ENCODE measurements at places on chromosomes 4 and X. TPM values are rescaled to one million over a fixed set of nuclear protein-coding genes. Genes with fewer than 3 reads are reported as not detected.

ARMCX4 gene
- total RNA-seq = 0.94 TPM

DDX3X gene
- 88.2 TPM for total RNA-seq

CWH43 gene
- total RNA-seq = 14.8 TPM

MSN gene
- 431 TPM for total RNA-seq

PCDH10 gene
- not detected for total RNA-seq

VEGFD gene
- not detected for total RNA-seq

TMEM150C gene
- total RNA-seq = 0.19 TPM

GATA1 gene
- not detected for total RNA-seq

POLN gene
- total RNA-seq = 0.53 TPM

TBX22 gene
- total RNA-seq = not detected

F8A2 gene
- 0.23 TPM for total RNA-seq

IL21 gene
- not detected for total RNA-seq

TMPRSS11E gene
- 0.62 TPM for total RNA-seq

CXCL6 gene
- total RNA-seq = 0.65 TPM

FOXO4 gene
- total RNA-seq = 1.6 TPM

MCTS1 gene
- total RNA-seq = 61.2 TPM

ZCCHC18 gene
- not detected for total RNA-seq

MAGEB2 gene
- total RNA-seq = not detected

CACNA1F gene
- not detected for total RNA-seq

DCHS2 gene
- 0.08 TPM for total RNA-seq

NUP62CL gene
- 3.5 TPM for total RNA-seq

ADGRG4 gene
- total RNA-seq = not detected

FRMPD4 gene
- 0.08 TPM for total RNA-seq

IL1RAPL1 gene
- not detected for total RNA-seq

ENOX2 gene
- total RNA-seq = 12.2 TPM

RENBP gene
- total RNA-seq = not detected

POU3F4 gene
- not detected for total RNA-seq

All from hair follicular keratinocyte (primary cell).